ENCODE measurements at places on chromosomes 5 and 9.

DNA sequence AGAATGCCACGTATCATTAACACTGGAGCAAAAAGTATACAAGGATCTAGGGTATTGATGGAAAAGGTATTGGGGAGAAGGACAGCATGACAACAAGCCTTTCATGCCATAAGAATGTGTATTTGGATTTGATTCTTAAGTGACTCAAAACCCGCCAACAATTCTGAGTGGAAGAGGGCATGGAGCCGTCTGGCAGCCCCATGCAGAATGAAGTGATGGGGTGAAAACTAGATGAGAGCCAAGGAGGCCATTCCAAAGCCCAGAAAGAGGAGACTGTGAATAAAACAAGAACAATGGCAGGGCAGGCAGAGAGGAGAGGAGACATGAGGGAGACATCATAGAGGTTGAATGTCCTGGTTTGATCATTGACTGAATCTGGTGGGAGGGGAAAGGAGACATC is 272.3 kb upstream of the WWC1 start:
- no peak for DNase-seq

DNA sequence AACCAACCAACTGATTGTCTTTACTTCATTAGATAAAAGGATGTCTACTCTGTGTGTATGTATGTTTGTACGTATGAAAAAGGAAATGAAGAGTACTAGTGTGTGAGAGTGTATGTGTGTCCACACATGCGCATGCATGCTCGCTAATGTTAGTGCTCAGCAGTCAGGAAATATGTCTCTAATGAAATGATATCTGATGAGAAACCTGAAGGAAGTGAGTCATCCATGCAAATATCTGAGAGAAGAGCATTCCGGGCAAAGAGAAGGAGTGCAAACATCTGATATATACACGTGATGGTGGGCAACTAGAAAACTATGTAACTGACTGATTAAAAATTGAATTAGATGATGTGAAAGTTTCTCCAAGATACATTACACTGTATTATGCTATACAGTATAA is 29.6 kb upstream of the UGCG start:
- no peak for DNase-seq

- no peak for DNase-seq
Observed at GRCh38 chr5:137405393-137405792, 93.7 kb downstream of the SPOCK1 start.

DNA sequence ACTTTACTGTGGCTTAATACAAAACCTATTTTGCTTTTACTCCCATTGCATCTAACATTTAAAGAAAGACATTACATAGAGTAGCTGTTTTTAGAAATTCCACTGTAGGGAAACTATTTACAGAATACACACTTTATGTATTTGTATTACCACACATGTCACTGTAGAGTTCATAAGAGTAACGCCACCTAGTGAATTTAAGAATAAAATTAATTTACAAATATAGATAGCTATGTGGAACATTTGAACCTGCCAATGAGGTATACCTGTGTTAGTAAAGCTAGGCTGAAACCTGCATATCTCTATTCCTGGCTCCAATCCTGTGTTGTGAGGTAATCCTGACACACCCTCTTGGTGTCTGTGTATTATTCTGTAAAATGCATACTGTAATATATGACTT is 234.4 kb downstream of the MAST4 start:
- DNase-seq: no peak

- peak; percentile 39 for DNase-seq
Observed at GRCh38 chr9:84818791-84819190, 149.3 kb downstream of the NTRK2 start.

- DNase-seq: no peak
Observed at GRCh38 chr5:33244441-33245150, 196.2 kb upstream of the TARS1 start.

- no peak for DNase-seq
Observed at GRCh38 chr5:74918232-74918669, 52.1 kb upstream of the FAM169A start.

DNA sequence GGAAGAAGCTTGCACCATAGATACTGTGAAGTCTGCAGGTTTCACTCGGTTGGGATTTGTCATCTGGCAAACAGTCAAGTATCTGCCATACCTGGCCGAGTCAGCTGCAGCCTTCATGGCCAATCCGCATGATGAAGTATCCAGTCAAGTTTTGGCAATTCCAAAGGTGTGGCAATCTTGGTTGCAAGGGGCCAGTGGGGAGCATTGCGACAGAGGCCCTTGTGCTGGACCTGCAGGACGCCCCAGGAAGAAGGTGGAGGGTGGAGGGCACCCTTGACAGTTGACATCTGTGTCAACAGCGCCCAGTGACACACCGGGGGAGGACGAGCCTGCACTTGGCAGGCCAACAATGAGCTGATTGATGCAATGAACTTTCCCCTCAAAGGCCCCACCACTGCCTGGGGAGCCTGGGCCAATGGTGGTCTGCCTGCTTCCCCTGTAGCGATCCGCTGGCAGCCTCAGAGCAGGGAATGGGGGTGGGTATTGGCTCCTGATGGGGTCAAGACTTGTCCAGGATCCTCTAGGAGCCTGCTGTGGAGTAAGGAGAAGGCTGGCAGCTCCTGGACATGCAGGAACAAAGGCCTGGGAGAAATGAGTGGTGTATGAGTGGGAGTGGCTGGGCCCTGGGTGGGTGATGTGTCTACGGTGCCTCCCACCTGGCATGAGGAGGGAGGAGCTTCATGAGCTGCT is 122.8 kb upstream of the PITX1 start:
- no peak for DNase-seq

GRCh38 chr5:178762391-178762790 is 31.9 kb upstream of the ZNF354A start:
- no peak for DNase-seq

GRCh38 chr5:154179846-154180710 is 10.5 kb upstream of the GALNT10 start:
- peak; percentile 76 for DNase-seq

GRCh38 chr9:89020754-89021153 is 29.5 kb downstream of the S1PR3 start:
- no peak for DNase-seq

DNA sequence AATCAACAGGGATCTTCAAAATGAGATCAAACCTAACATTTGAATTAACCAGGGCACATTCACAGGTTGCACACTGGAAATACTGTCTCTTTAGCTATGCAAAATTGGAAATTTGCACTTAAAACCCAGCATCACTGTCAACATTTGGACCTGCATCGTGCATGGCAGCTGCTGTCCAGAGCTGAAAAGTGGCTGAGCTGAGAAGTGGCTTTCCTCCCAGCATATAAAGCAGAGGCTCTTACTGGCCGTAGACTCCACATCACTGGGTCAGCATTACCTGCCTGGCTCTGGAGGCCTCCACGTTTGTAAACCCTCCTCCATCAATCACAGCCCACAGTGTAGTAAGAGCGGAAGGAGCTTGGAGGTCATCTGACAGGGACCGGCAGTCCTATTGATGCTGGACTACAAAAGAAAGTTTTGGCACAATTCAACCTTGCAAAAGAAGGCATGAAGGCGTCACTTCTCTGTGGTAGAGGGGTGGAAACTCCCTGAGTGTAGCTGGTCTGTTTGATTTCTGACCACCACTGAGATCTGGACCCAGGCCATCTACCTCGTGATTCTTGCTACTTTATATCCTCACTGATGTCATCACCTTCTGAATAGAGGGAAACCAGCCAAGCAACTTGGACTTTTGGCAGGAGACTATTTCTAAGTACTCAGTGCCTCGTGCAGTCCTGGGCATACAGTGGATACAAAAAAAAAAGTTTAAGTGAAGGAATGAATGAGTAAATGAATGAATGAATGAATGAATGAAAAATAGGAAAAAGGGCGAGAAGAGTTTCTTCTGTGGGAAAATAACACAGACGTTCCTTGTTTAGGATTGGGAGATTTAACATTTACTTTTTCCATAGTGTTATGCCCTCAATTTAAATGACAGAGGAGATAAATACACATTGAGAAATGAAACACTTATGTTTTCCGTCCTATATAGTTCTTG is 14.8 kb downstream of the RASEF start:
- no peak for DNase-seq

DNA sequence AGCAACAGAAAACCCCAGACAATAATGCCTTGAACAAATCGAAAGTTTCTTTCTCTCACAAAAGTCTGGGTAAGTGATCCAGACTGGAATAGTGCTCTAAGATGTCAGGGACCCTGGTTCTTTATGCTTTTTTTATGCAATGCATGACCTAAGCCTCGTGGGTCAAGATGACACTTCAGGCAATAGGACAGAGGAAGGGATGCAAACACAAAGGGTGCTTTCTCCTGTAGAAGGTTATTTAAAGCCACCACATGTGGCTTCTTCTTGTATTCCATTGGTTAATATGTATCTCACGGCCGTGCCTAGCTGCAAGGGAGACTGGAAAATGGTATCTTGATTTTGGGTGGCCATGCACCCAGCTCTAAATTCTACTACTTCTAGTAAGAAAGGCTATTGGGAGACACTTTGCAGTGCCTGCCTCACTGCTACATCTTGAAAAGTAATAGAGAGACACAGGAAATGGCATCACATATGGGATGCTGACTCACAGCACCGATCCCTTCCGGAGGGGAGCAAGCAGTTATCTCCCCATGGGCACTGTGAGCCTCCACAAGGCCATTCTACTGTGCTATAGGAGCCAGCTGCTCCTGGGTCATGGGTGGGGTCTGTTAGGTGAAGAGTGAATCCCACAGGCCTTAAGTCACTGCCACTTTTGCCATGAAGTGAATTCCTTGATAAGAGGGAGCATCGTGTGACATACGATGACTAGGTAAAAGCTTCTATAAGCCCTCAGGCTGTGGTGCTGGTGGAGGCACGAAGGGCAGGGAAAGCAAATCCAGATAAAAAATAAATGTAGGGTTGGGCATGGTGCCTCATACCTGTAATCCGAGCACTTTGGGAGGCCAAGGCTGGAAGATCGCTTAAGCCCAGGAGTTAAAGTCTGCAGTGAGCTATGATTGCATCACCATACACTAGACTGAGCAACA is 32.5 kb upstream of the RAB14 start:
- no peak for DNase-seq

DNA sequence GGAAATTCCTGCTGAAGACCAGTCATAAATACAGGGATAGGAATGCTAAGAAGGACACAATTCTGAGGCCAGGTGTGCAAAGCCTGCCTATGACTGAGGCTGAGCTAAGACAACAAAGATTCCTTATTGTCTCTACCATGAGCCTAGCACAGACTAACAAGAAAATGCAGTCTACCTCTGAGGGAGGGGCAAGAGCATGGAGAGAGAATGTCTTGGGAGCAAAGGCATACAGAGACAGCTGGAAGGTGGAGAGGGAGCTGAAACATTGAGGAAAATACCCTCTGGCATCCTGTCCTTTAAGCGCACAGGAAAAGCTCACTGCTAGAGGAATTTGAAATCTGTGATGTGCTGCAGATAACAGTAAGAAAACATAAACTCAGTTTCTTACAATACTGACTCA is 8.8 kb upstream of the C9orf40 start:
- no peak for DNase-seq

GRCh38 chr9:124776618-124776953 is 347 bp upstream of the OLFML2A start:
- DNase-seq: no peak

DNA sequence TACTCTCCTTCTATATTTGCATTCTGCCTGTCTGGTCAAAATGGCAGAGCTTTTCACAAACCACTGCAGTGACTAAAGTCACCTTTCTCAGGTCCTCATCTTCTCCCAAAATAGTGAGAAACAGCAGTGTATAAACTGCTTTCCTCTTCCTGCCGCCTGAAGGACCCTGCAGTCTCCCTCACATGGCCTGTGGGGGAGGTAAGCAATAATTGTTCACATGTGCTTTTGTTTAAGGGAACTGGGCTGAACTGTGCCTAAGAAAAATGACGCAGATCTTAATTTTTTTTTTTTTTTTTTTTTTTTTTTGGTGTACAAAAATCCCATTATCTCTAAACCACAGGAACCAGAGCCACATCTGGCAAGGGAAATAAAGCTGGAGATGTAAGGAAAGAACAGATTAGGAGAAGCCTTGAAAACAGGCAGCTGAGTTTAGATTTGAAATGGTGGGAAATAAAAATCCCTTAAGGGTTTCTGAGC is 131.7 kb upstream of the VLDLR start:
- DNase-seq: peak; percentile 23

- no peak for DNase-seq
Observed at GRCh38 chr5:167412556-167412955, 878.9 kb upstream of the WWC1 start.

DNA sequence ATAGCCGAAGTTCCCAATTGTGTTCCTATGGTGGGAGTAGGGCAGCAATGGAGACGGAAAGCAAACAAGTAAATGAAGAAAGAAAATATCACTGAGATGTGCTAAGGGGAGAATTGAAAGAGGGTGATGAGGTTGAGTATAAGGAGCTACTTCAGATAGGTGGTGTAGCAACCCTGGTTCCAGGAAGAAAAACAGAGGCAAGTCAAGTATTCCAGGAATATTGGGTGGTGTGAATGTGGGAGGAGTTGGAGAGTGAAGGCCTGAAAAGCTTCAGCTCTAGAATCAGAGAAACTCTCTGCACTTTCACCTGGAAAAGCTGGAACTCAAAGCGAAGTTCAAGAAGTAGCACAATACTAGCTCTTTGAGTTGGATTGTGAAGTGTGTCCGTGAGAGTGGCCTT is 342.1 kb downstream of the TLE4 start:
- DNase-seq: no peak

DNA sequence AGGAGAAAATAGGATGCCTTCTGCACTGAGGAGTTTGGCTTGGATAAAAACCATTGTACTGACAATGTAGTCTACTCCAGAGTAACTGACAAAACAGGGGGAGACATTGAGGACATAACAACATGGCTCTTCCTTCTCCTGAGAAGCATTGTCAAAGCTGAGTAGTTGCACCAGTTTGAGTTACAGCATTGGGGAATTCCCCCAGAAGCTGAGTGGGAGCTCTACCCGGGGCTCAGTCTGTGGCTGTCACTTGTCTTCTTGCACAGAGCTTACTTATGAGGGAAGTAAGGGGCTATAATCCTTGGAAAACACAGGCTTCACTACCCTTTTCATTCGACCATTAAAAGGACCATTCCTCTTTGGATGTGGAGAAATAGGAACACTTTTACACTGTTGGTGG is 21.2 kb downstream of the HSPB3 start:
- no peak for DNase-seq

- DNase-seq: peak; percentile 95
Observed at GRCh38 chr9:129496473-129497004, 124.4 kb downstream of the C9orf50 start.

DNA sequence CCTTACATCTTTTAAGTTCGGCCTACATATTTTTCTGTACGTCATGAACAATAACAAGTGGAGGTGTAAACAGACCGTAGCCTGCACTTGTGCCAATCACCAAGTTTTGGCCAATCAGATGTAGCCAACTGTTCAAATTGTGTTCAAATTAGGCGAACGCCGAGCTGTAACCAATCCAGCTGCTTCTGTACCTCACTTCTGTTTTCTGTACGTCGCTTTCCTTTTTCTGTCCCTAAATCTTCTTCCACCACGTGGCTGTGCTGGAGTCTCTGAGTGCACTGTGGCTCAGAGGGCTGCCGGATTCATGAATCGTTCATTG is 26.4 kb downstream of the TRIM14 start:
- no peak for DNase-seq

GRCh38 chr9:71025728-71026127 is 95.7 kb downstream of the TRPM3 start:
- no peak for DNase-seq

GRCh38 chr5:88675708-88676636 is 207.0 kb downstream of the MEF2C start:
- DNase-seq: peak; percentile 97

GRCh38 chr5:56167519-56167918 is 65.6 kb downstream of the ANKRD55 start:
- DNase-seq: no peak

All from retina (tissue), 1 donor.